ENCODE measurements at places on chromosomes 16 and 17. TPM values are rescaled to one million over a fixed set of nuclear protein-coding genes. Genes with fewer than 3 reads are reported as not detected.

GRCh38 chr16:527015-527903 is at the start of gene CAPN15:
CAPN15 (plus strand) TSS chr16:527712; CDS start chr16:546839, 19,127 bp downstream.
- H3K4me1 ChIP-seq: peaks cover 43% of the 10 kb centered on the region
- peak within 1 kb of the TSS; percentile 63 for H3K4me3 ChIP-seq
- H3K27me3 ChIP-seq: no peaks in the 10 kb centered on the region
- peak; percentile 96 for DNase-seq
- no peaks in the 10 kb centered on the region for H3K36me3 ChIP-seq
- peak within 1 kb of the TSS; percentile 97 for H3K27ac ChIP-seq

DNA sequence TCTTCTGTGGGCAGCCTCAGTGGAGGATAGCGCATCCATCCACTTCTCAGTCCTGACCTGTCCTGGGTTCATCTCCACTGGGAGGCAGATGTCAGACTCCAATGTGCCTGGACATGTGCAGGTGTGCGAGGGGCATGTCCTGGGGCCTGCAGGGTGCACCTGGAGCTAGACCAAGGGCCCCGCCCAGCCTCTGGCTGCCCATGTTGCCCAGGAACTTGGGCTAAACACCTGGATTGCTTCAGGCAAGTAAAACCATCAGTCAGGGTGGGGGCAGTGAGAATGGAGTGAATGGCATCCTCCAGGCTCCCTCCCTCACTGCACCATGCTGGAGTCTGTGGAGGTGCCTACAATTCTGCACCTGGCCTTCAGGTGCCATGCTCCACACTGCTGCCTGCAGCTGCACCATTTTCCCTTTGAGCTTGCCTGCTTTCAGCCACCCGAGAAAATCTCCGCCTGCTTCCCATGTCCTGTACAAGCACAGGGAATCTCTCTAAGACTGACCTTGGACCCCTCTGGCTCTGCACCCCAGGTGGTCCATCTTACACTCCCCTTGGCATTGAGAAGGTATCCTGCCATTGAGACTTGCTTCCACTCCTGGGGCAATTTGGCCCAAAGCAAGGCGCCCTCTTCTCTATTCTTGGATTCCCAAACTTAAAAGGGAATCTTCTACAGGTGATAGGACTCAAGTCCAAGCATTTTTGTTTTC is 2.1 kb upstream of the MFSD6L start:
- no peaks in the 10 kb centered on the region for H3K36me3 ChIP-seq
- peaks cover 10% of the 10 kb centered on the region for H3K4me1 ChIP-seq
- H3K27ac ChIP-seq: no peak overlapping the region
- no peak for DNase-seq
- peaks cover 13% of the 10 kb centered on the region for H3K27me3 ChIP-seq
- no peak overlapping the region for H3K4me3 ChIP-seq

DNA sequence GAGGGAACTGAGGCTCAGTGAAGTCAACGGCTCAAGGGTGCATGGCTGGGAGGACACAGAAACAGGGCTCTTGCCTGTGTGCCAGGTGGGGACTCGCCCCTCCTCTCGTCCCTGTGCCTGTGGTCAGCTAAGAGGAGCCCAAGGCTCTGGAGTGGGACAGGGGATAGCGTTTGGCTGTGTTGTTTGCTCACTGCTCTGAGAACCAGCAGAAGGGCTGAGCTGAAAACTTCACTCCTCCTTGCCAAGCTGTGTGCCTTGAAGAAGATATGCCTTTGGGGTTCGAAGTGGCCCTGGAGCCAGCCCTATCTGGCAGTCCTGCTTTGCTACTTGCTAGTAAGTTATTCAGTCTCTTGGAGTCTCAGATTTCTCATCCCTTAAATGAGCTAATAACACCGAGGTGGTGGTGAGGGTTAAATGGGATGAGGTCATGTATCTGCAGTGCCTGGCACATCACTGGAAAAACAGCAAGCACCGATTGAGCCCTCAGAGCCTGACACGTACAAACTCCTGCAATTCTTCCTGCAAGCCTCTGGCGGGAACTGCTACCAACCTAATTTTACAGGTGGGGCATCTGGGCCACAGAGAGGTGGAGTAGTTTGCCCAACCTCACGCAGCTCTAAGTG is 17.7 kb downstream of the FOXL1 start:
- peaks cover 60% of the 10 kb centered on the region for H3K27me3 ChIP-seq
- H3K4me3 ChIP-seq: no peak overlapping the region
- H3K4me1 ChIP-seq: peaks cover 5% of the 10 kb centered on the region
- no peak for DNase-seq

The MYH8 gene
- 0.11 TPM for polyA plus RNA-seq
